ENCODE measurements at places on chromosomes 11 and 22.

DNA sequence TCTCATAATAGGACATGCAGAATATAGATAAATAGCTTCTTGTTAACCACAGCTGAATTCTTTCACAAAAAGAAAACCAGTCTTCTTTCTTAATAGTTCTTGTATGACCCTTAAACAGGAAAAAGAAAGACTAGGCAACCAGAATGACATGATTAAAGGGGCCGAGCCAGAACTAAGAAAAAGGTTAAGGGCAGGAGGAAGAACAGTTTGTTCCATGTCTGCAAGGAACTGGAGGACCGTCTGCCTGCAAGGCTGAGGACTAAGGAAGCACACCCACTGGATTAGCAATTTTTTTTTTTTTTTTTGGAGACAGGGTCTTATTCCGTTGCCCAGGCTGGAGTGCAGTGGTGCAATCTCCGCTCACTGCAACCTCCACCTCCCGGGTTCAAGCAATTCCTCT is 26.0 kb upstream of the TMPRSS5 start:
- no peak for DNase-seq

- DNase-seq, result no peak
Measured at GRCh38 chr11:96579656-96580055, 189.8 kb downstream of the JRKL start.

DNA sequence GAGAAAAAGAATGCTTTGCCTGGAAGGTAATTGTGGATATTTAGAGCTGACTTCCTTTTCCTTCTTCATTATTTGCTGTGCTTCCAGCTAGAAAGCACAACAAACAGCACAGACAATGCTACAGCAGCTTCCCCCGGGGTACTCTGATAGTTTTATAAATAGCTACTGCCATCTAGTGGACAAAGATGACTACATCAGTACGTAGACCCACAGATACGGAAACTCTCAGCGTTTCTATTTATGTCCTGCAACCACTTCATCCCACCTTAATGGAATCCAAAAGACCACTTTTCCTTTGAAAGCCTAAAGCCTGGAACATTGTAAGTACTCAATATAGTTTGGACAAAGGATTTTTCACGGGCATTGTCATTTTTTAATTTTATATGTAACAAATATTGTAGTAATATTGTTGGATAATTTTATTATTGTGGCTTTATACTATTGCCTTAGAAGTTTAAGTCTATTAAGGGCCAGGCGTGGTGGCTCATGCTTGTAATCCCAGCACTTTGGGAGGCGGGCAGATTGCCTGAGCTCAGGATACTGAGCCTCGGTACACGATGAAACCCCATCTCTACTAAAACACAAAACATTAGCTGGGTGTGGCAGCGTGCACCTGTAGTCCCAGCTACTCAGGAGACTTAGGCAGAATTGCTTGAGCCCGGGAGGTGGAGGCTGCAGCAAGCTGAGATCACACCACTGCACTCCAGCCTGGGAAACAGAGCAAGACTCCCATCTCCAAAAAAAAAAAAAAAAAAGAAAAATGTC is 7.5 kb downstream of the HSPA8 start:
- DNase-seq, result no peak

DNA sequence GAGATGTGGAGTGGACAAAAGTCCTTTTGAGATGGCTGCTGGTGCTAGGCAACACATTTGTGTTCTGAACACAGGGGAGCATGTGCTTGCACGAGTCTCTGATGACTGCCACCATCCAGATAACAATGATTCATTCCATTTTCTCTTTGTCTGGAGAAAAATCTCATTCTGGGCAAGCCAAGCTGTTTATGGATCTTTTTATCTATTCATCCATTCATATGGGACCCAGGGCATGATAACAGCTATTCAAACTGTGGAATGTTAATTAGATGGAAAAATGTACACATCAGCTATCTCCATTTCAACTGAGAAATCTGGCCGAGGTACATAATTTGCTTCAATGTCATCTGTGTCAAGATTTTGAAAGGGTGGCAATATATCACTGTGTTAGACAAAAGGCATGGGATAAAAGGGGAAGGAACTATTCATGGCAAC is 117.5 kb upstream of the ZBED5 start:
- no peak for DNase-seq

- no peak for DNase-seq
Measured at GRCh38 chr11:104679258-104679657, 219.0 kb downstream of the CASP12 start.

- DNase-seq, result peak; percentile 6
Measured at GRCh38 chr11:60343094-60343704, 16.1 kb downstream of the MS4A6E start.

GRCh38 chr11:119886667-119887230 is 157.7 kb upstream of the NECTIN1 start:
- no peak for DNase-seq

GRCh38 chr11:83643115-83643514 is 356.9 kb upstream of the CCDC90B start:
- no peak for DNase-seq

DNA sequence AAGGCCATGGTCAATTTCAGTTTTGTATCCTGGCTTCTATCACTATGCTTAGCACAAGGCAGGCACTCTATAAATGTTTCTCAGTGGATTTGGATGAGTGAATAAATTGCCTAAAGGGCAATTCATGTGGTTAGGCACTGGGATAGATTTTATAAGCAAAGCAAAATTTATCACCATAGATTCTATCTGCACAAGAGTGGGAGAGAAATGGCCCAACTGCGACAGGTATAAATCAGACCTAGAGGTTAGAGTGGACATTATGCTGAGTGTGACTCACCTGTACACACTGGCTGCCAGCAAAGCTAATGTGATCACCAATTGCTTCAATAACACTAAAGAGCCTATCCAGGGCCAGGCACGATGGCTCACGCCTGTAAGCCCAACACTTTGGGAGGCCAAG is 514.0 kb downstream of the BUD13 start:
- DNase-seq, result no peak

- peak; percentile 33 for DNase-seq
Measured at GRCh38 chr22:42648368-42649245, 585 bp downstream of the CYB5R3 start.

DNA sequence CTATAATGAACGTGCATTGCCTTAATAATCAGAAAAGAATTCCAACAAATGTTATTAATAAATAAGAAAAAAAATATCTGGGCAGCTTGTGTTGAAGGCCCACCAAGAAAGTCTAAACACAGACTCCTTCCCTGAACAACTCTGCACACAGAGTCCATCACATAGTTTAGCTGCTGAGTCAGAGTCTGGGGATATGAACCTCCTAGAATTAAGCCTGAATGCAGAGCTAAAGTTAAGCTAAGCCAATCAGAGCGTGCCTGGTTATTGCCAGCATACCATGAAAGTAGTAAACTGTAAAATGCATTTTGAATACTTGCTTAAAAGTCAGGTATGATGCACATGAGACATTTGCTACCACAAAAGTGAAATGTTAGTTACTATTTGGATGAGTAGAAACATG is 25.6 kb upstream of the TENM4 start:
- DNase-seq, result no peak

DNA sequence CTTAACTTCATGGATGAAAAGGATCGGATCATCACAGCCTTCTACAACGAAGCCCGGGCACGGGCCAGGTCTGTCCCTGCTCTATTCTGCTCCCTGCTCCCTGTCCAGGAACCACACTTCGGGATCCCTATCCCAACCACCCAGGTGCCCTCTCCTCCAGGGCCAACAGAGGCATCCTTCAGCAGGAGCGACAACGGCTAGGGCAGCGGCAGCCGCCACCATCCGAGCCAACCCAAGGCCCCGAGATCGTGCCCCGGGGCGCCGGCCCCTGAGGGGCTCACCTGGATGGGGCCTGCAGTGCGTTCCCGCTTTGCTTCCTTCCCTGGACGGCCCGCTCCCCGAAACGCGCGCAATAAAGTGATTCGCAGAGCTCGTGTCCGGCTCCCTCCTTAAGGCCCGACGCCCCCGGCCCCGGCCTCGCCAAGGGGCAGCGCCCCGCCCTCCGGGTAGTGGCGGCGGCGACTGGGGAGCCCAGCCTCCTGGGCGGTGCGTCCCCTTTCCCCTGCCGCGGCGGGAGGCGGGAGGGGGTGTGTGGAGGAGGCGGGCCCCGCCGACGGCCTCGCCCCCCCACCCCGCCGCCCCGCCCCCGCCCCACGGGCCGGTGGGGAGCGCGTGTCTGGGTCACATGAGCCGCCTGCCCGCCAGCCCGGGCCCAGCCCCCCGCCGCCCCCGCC is at the start of gene VEGFB:
TSS of gene VEGFB (plus strand) at position 672 of the 674 bp plus-strand sequence. CDS start 250 bp downstream, outside the sequence.
- peak; percentile 81 for DNase-seq

DNA sequence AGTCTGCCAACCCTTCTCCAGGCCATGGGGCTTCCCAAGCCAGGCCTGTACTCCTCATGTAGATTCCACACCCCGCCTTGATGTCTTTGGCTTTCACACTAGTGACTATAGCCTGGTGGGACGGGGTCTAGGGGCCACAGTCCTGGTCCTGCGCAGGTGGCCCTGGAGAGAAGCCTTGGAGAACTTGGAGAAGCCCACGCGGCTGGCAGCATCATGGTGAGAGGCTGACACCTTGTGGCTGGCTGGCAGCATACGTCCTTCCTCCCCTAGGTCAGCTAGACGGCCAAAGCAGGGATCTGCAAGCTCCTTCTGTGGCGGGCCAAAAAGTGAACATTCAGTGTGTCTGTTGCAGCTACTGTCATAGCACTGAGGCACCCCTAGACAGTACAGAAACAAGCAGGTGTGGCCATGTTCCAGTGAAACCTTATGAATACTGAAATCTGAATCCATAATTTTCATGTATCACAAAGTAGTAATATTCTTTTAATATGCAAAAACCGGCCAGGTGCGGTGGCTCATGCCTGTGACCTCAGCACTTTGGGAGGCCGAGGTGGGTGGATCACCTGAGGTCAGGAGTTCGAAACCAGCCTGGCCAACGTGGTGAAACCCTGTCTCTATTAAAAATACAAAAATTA is 42.0 kb downstream of the FAM83F start:
- DNase-seq, result peak; percentile 66
